ENCODE measurements at places on chromosomes 3 and 15.

- DNase-seq: no peak
Observed at GRCh38 chr15:52791776-52792175, 1.6 kb upstream of the ONECUT1 start.

DNA sequence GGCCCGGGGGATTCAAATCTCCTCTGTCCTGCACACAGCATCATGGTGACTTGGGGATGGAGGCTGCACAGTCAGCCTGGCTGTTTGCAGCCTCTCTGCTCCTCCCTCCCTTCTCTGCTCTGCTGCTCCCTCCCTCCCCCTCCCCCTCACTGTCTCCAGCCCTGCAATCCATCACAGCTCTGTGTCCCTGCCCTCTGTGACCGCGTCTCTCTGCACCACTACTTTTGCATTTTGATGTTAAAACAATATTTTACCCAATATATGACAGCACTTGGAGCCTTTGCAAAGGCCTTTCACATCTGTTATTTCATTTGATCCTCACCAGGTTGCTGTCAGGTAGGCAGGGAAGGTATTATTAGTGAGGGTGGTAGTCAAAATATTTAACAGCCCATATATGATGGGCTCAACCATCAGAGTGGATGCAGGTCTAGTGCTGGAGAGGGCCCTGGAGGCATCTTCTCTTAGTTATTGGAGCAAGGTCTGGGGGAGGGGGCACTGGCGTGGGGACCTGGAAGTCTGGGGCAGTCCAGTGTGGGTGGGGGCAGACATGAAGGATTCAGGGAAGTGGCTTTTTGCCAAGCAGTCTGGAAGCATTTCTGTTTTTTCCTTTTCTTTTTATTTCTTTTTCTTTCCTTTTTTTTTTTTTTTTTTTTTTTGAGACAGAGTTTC lies 16.3 kb upstream of the VPS8 start:
- no peak for DNase-seq

DNA sequence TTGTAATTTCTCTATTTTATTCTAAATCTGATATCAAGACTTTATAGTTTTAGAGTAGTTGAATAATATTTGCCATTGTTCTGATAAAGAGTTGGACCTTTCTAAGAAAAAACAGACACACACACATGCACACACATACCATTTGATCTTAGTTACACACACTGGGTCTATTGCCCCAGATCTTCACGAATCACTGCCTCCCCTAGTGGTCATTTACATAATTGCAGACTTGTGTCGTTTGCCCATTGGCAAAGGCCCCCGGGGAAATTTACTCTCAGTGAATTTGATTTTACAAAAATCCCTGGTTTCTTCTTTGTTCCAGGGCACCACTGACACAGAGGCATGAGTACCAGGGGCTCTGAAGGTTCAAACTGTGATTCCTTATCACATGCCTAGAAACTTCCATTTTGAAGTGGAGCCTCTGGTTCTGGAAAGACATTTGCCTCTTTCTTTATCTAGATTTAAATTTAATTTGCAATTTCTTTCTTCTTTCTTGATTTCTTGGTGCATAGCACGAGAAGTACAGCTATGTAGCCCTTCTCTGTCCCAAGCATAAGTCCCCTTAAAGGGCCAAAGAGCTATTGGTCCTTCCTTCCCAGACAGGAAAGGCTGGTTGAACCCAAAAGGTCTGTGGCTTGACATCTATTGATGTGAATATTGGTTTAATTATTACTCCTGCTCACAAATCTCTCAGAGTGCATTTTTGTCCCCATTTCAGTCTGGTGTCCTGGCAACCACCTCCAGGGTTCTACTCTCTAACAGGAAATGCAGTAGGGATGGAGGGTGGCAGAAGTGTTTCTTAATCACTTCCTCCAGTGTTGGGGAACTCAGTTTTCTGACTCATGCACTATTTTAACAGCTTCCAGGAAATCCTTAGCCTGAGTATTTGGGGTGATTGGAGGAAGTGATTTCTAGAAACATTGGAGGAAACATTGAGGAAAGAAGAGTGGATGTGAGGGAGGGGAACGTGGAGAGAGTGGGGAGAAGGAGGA lies 32.4 kb upstream of the SLC6A11 start:
- peak; percentile 35 for DNase-seq

GRCh38 chr3:45872569-45872968 lies 13.8 kb upstream of the CCR9 start:
- DNase-seq: no peak

- no peak for DNase-seq
Observed at GRCh38 chr3:120705884-120706582, 24.0 kb upstream of the HGD start.

- DNase-seq: no peak
Observed at GRCh38 chr15:70505936-70506912, 257.1 kb downstream of the UACA start.

DNA sequence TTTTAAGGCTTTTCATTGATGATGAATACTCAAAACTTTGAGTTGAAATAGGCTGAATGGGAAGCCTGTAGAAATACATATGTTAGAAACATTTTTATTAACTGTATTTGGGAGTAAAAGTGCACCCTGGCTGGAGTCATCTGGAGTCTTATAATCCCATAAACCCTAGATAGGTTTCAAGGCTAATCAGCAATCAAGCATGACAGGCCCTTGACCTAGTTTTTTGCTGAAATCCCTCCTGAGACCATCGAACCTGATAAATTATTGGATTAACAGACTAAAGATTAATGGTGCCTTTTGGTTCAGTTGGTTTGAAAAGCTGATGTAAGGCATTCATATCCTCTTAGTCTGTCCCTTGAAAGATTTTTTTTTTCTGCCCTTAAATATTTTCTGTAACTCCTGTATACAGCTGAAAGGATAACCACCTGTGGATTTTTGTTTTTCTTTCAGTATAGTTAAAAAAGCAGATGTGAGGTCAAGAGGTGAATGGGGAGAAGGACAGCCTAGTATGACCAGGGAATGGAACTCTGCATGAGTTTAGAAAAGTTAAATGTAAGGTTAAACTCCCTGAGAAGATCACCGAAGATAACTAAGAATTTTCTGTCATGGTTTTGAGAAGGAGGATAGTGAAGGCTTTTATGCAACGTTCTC lies 69.4 kb upstream of the STXBP5L start:
- DNase-seq: no peak

DNA sequence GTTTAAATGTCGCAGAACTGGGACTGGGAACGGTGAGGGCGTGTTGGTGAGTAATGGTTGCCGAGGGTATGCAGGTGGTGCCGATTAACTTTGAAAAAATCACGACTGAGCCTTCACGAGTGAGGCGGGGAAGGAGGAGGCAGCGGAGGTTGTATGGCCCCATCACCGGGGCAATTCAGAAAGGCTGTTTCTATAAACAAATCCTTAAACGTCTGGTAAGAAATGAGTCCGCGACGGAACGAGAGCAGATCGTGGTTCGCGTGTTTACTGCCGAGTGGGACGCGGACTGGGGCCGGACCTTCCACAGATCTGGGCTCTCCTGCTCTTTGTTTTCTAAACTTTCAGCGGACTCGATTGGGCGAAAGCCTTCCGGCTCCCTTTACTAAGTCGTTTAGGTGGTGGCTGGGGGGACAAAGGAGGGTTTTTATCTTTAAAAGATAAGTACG lies 2.7 kb downstream of the IGF1R start:
- no peak for DNase-seq

- DNase-seq: peak; percentile 3
Observed at GRCh38 chr15:69749797-69750196, 297.2 kb downstream of the RPLP1 start.
